ENCODE measurements at places on chromosomes 3 and 15.
A peak's percentile ranks its signal among the peaks of the same experiment; 100 is the strongest.

DNA sequence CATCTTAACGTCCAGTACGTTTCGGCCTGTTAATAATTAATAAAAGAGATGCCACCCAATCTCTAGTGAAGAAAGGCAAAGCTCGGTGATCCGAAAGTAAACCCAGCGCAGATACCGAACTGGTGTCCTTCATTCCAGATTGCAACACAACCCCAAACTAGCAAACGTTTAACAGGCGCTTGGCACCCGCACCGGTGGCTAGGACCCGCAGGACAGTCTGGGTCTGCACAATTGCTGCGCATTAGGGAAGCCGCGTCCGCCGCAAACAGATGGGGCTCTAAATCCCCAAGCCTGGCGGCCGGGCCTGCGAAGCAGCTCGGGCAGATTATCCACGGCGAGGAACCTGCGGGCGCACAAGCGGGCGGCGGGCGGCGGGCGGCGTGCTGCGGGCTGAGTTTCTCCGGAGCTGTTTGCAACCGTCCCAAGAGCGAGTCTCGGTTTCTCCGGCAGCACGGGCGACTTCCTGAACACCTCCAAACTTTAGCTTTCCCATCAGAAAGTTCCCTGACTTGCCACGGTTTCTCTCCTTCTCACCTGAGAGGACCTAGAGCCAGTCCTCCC, 112.1 kb upstream of the ICE2 start:
- DNase-seq = peak; percentile 66

DNA sequence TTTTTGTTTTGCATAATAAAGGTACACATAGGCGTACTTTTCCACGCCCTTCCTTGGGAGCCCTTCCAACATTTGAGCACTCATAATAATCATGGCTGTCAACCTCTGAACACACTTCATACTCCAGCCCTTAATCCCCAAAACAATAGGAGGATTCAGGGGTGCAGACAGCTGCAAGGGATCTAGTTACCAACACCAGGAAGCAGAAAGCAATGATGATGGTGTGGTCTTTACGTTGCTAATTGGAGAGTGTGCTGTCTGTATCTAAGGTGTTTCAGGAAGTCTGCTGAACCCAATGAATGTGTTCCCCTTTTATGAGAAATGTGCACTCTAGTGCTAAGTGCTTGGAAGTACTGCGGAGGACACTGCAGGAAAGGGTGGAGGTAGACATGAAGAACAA, 60.3 kb upstream of the PDZRN3 start:
- no peak for DNase-seq

DNA sequence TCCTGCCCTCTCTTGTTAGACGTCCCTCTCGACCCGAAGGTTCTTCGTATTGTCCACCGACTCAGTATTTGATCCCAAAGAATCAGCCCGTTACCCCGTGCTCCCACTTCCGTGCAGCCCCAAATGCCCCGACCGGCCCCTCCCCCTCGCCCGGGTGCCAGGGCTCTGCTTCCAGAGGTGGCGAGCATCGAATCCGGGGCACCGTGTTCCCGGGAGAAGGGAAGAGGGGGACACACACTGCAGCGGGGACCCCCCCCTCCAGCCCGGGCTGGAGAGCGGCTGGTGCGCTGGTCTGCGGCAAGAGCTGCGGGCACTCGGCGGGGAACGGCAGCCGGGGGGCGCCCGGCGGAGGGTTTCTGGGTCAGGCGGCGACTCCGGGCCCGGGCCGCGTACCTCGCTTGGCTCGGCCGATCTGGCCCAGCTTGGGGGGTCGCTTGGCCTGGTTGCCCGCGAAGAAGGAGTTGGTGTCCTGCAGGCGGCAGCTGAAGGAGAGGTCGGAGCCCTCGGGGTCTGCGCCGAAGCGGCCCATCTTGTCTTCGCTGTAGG, 556 bp downstream of the CAMK2N2 start:
- DNase-seq = peak; percentile 22

DNA sequence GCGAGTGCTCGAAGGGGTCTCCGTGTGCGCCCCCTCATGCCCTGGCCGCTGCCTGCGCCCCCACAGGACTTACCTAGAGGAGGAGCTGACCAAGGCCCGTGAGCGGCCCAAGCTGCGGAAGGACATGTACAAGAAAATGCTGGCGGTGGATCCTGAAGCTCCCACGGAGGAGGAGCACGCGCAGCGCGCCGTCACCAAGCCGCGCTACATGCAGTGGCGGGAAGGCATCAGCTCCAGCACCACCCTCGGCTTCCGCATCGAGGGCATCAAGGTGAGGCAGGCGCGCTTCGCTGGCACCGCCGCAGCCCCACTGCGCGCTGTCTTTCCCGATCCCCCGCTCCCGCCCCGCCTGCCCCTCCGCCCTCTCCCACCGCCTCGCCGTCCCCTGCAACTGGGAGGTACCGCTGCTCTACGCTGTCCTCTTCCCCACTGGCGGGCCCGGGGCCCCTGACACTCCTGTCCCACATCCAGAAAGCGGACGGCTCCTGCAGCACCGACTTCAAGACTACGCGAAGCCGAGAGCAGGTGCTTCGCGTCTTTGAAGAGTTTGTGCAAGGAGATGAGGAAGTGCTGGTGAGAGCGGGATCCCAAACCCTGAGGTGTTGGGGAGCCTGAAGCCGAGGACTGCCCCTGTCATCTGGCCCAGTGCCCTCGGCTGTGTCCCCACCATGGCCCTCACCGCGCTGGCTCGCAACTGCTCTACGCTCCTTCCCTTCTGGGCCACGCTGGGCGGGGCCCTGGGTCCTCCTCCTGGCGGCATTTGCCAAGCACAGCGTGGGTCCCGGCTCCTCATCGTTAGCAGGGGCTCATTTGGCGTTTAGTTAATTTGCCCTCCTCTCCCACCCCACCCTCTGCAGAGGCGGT, 8.5 kb downstream of the ITPKA start:
- no peak for DNase-seq

- no peak for DNase-seq
Measured at GRCh38 chr3:21847005-21847404, 96.0 kb upstream of the ZNF385D start.

- peak; percentile 42 for DNase-seq
Measured at GRCh38 chr3:108862865-108863798, 40.5 kb downstream of the TRAT1 start.

GRCh38 chr3:47104259-47104658, 59.7 kb downstream of the SETD2 start:
- no peak for DNase-seq

GRCh38 chr3:141129049-141129448, 77.9 kb downstream of the SPSB4 start:
- no peak for DNase-seq

DNA sequence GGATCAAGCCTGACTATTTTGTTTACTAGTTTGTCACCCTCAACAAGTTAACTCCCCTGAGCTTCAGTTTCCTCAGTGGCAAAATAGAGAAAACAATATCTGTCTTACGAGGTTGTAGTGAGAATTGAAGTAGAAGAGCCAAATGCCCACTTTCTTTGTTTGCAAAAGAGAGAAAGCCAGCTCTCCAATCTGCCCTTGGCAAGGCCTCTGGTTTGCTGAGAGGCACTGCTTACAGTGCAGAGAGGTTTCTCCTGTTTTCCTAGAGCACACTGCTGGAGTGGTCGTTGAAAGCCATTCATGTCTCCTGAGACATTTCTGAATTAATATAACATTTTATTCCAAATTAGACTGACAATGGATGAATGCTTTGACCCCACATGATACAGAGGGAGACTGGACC, 260.5 kb upstream of the IGF1R start:
- DNase-seq = no peak

GRCh38 chr3:139561959-139562676, 22.6 kb upstream of the RBP1 start:
- DNase-seq = no peak

- DNase-seq = no peak
Measured at GRCh38 chr15:71089801-71090200, 25.5 kb upstream of the THSD4 start.

DNA sequence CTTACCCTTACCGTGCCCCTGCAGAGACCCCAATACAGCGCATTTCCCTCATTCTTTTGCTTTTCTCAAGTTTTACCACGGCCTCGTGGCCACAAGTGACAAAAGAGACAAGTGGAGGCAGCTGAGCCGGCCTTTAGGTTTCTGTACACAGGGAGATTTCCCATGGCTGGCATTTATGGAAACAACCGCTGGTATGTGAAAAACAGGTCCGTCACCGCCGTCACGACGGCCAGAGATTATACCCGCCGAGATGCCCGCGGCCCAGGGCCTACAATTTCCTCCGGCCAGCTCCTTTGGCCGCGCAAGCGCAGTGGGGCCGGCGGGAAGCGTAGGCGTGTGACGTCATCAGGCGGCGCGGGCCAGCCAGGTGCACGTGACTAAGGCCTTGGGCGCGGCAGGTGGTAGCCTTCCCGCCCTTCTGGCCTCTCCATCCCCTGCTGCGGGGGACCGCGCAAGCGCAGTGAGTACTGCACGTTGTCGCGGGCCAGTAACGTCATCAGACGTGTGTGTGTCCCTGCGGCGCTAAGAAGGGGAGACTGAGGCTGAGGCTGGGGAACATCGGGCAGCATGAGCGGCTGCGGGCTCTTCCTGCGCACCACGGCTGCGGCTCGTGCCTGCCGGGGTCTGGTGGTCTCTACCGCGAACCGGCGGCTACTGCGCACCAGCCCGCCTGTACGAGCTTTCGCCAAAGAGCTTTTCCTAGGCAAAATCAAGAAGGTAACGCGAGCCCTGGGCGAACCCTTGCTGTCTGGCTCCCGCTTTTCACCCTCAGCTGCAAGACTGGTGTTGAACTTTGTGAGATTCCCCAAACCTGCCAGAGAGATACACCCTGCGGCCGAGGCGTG, at the start of gene ACAD9:
Gene ACAD9 (plus strand): TSS at position 496 of the 845 bp plus-strand sequence. CDS start 72 bp downstream, at position 568.
- DNase-seq = peak; percentile 98

Data from stimulated activated naive CD8-positive, alpha-beta T cell treated with anti-CD3 and anti-CD28 coated beads, Interleukin-15, amount 100 ng/mL, for 72 hours (primary cell).